ENCODE measurements at places on chromosomes 13 and 19.

- DNase-seq: no peak
These were observed 10.4 kb downstream of the GP6 start for GRCh38 chr19:55027472-55028337.

DNA sequence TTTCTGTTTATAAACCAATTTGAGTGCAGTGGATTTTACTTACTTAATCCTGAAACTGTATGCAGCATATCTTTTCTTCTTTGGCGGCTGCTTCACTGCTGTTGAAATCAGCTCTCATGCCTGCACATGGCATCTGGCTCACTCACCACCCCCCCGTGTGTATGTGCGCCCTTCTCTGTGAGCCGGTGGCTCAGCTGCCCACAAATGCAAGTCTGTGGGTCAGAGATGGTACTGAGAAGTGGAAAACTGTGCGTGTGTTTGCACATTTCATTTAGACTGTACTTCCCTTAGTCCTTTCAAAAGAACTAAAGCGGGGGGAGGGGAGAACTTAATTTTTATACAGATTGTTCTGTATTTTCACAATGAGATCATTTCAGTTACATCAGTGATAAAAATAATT, 307.6 kb downstream of the SHISA2 start:
- no peak for DNase-seq

GRCh38 chr19:47885067-47885463, 1.1 kb downstream of the SULT2A1 start:
- DNase-seq: no peak

DNA sequence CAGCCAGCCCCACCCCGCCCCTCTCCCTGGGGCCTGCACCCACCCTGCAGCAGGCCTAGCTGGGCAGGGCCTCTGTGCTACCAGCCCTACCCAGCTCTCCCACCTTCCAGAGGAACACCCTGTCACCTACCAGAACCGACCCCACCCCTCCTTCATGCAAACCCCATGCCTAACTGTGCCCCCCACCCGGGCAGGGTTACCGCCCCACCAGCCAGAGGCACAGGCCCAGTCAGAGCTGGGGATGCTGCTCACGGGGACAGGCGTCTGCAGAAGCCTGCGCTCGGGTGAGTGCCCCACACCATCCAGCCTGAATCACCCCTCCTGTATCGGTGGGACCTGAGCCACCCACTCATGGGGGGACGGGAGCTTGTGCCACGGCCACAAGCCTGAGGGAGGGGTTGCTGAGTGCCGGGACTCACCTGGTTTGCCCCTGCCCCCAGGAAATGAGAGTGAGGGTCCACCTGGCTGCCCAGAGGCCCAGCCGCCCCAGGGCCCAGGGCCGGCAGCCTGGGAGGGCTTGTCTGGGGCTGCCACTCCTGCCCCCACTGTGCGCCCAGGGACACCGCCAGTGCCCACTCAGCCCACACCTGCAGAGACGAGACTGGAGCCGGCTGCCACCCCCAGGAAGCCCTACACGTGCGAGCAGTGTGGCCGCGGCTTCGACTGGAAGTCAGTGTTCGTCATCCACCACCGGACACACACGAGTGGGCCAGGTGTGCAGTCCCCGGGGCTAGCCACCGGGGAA, 3.8 kb downstream of the ZNF446 start:
- DNase-seq: no peak

DNA sequence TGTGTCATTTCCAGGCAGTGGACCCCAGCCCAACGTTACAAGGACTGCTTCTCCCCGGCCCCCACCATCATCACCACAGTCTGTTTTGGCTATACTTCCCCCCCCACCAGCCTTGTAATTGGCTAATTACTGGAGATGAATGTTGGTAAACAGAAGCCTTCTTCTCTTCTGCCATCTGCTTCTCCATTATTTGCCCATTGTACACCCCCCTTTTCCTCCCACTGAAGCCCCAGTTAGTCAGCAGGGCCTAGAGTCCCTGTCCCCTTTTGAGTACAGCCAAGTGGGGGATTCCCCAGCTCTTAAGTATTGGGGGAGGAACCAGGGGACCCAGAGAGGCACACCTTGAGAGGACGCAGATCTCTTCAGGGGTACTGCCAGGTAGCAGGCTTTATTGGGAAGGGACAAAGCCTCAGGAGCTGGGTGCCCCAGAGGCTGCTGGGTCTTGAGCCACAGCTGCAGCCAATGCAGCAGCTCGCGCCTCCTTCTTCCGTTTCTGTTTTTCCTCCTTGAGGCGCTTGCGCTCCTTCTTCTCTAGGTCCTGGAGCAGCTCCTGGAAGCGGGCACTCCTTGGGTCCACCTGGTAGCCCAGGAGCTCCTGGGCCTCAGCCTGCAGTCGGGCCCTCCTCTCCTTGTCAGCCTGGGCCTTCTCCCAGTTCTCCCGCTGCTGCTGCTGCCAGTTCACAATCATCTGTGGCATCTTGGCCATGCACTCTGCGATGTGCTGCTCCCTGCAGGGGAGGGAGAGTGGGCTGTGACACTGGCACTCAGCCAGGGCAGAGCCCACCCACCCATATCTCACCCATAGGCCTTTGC, 3.0 kb downstream of the GADD45GIP1 start:
- no peak for DNase-seq

DNA sequence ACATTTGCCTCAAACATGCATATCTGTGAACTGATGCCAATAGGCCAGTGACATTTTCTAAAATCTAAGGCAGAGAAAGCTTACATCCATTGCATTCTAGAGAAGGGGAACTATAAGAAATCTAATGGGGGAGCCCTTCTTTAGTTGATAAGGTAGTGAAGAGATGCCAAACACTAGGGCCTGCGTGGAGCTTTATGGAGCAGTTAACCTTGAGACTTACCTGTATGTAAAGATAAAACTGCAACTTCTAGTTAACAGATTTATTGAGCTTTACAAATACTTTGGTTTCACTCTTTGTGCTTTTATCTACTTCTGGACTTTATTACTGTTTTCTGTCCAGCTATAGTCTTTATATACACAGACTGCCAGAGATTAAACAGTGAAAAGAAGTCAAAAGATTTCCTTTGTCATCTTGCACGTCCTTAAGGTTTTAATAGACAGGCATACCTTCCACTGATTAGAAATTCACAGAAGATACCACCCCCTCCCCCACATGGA, 457.6 kb downstream of the KLF12 start:
- no peak for DNase-seq

DNA sequence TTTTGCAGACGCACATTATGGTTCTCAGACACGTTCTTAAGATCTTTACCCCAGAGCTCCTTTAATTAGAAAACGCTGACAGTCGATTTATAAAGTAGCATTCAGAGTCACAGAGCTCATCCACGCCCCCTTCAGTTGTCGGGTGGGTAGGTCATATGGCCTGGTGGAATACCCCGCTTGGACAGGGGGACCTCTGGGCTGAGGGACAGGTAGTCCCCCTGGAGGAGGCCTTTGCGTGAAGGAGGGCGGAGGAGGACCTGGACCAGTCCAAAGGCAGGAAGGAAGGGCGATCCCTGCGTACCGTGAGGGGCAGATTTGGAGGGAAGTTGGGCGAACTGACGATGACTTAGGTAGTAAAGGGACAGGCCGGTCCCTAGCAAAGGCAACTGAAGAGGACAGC, 20.5 kb downstream of the VASP start:
- DNase-seq: no peak

DNA sequence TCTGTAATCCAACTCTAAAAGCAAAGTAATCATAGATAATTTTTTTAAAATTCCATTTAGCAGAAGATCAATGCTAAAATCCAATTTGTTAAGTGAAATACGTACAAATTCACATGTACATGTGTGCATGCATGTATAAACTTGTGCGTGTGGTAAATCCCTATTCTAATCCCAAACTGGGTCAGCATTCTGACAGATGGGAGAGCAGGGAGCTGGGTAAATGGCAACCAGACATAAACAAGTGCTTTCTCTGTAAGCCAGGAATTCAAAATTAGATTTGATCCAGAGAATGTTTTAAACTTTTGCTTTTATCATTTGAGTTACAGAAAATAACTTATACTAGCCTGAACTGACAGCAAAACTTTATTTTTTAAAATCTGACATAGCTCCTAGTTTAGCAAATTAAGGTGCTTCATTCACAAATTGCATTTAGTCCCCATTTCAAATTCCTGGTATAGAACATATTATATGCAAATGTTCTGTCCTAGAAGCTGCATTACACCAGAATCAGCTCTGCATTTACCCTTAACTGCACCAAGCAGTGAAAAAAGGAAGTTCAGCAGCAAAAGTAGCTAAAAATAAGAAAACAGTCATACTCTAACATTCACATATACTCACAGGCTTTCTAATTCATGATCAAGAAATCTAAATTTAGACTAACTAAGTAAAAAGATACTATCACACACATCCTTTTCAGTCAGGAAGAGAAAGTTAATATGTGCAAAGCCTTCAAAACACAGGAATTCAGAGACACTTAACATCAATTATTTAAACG, 32.6 kb downstream of the UBL3 start:
- DNase-seq: no peak

DNA sequence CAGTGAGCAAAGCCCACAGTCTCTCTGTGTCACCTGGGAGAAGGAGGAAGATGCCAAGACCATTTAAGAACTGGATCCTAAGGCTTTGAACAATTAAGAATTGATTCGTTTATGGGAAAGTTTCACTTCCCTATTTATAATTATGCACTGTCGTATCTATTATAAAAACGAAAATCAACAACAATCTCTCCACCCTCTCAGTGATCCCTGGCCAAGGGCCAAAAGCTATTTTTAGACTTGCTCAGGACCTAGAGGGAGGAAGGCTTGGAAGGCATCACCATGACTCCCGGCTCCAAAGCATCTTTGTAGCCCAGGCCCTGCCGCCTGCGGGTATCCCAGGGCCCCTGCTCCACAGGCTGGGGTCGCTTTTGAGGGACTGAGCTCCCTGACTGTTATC, 1.3 kb downstream of the RHPN2 start:
- no peak for DNase-seq

GRCh38 chr13:39682788-39683187, 27.3 kb downstream of the COG6 start:
- no peak for DNase-seq

DNA sequence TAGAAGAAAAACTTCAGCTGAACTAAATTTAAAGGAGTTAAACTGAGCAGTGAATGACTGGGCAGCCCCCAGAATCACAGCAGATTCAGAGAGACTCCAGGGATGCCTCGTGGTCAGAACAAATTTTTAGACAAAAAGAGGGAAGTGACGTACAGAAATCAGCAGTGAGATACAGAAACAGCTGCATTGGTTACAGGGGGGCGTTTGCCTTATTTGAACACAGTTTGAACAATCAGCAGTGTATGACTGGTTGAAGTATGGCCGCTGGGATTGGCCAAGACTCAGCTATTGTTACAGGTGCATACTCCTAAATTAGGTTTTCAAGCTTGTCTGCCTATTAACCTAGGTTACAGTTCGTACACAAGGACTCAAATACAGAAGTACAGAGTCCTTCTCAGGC, 2.2 kb upstream of the SPRYD7 start:
- DNase-seq: no peak

DNA sequence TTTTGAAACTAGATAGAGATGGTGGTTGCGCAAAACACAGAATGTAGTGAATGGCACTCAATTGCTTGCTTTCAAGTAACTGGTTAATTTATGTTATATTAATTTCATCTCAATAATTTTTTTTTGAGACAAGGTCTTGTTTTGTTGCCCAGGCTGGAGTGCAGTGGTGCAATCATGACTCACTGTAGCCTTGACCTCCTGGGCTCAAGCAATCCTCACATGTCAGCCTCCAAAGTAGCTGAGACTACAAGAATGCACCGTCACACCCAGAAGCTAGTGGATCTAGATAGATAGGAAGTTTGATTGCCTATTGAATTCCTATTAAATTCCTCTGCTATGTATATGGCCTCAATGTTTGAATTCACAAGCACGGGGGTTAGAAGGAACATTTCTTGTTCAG, 26.4 kb upstream of the ADGRE2 start:
- no peak for DNase-seq

DNA sequence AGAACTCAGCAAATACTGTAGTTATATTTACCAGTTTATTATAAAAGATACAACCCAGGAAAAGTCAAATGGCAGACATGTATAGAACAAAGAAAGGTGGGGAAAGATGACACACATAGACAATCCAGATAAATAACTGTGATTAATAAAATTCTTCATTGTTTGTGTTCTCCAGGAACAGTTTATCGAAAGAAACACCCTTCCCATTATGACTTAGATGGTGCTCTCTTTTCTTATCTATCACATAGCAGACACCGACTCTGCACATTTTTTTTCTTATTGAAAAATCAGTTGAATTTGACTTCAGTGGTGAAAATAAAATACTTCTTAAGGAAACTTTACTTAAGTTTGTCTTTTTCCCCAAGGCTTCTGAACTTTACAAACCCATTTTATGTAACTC, 6.2 kb downstream of the ZNF708 start:
- no peak for DNase-seq

DNA sequence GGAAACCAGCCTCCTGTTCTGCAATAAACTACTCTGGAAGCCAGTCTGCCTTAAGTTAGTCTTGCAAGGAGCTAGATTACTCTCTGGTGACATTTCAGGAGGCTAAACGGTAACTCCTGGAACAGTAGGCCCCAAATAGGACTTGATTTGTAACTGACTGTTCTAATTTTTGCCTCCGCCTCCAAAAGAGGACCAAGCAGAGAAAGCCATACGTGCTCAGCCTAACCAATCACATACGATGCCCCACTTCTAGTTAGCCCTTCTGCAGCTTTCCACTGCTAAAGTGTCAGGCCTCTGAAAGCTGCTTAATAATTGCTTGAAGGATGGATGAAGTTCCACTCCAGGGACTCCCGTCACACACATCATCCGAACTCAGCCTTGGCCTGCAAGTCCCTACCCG, 744 bp downstream of the ZNF805 start:
- no peak for DNase-seq

- no peak for DNase-seq
These were observed 155.3 kb upstream of the LSM14A start for GRCh38 chr19:34017024-34017423.

GRCh38 chr19:58476498-58477015, 405 bp downstream of the ZNF446 start:
- no peak for DNase-seq

- peak; percentile 88 for DNase-seq
These were observed 9.0 kb upstream of the MEIS3 start for GRCh38 chr19:47428177-47428894.

DNA sequence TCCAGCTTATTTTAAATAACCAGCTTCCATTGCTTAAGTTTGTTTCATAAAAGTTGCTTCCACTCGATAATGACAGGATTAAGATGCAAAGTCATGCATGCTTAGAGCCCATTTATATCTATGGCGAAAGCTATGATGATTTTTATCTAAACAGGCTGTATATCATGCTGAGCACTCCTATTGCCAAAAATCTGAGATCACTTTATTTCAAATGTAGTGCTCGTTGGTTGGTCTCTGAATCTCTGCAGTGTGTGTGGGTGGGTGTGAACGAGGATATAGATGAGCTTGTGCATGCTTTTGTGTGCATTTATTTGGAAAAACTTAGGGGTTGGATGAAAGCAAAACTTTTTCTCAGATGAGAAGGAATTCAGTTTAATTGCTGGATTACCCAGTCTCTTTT, 27.0 kb upstream of the ARGLU1 start:
- DNase-seq: no peak

GRCh38 chr13:66644855-66645460, 585.2 kb downstream of the PCDH9 start:
- no peak for DNase-seq

GRCh38 chr13:109910194-109910593, 123.8 kb upstream of the IRS2 start:
- DNase-seq: no peak

- DNase-seq: no peak
These were observed 43.3 kb downstream of the VWA8 start for GRCh38 chr13:41917641-41918040.

- DNase-seq: no peak
These were observed 2118.9 kb downstream of the PCDH9 start for GRCh38 chr13:65111223-65111622.

- DNase-seq: no peak
These were observed 2584.1 kb upstream of the PCDH20 start for GRCh38 chr13:63999614-64000305.

Measured in stimulated activated CD8-positive, alpha-beta memory T cell treated with anti-CD3 and anti-CD28 coated beads, Interleukin-15, amount 100 ng/mL, for 48 hours (primary cell).